Left ventricle myocardium inferior (tissue), 1 donor: ENCODE measurements at places on chromosomes 1 and 21. TPM values are rescaled to one million over a fixed set of nuclear protein-coding genes. Genes with fewer than 3 reads are reported as not detected.
A peak's percentile ranks its signal among the peaks of the same experiment; 100 is the strongest.

DNA sequence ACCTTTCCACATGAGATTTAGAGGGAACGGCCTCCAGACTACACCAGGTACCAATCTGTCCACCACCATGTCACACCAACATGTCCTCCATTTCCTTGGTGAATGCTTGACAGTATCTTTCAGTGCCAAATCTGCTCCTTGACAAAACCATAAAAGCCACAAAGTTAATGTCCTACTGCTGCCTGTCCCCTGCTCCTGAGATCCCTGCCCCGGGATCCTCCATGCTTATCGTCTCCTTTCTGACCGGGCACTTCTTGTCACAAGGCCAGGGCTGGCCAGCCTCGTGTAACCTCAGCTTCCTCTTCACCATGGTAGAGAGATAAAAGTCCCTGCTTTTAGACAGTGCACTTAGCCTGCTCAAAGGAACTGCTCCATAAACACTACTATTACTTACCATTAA is 136.2 kb downstream of the NAV1 start:
- DNase-seq = peak; percentile 67

- DNase-seq = no peak
Measured at GRCh38 chr1:59077466-59078069, 219.3 kb upstream of the FGGY start.

GRCh38 chr1:117871013-117871412 is 58.4 kb downstream of the GDAP2 start:
- DNase-seq = no peak

DNA sequence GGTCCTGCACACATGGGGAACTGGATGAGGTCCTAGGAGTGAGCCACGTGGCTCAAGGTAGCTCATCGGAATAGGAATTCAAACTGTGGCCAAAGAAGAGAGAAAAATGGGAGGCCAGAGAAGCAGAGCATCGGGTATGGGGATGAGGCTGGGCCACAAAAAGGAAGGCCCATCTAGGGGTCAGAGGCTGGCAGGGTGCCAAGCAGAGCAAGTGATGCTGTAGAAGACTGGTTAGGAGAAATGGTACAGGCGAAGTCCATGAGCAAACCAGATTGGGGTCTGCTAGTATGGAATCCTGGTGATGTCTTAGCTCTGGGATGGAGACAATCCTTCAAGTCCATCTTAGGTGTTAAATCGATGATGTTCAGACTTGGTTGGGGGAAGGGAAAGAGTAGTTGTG is 68.0 kb downstream of the TEX35 start:
- no peak for DNase-seq

GRCh38 chr21:41167348-41168342 is at the start of gene BACE2:
Gene BACE2, plus strand, starts transcription at chr21:41168160. Its CDS starts 104 bp downstream, at chr21:41168264.
- peak; percentile 85 for DNase-seq

DNA sequence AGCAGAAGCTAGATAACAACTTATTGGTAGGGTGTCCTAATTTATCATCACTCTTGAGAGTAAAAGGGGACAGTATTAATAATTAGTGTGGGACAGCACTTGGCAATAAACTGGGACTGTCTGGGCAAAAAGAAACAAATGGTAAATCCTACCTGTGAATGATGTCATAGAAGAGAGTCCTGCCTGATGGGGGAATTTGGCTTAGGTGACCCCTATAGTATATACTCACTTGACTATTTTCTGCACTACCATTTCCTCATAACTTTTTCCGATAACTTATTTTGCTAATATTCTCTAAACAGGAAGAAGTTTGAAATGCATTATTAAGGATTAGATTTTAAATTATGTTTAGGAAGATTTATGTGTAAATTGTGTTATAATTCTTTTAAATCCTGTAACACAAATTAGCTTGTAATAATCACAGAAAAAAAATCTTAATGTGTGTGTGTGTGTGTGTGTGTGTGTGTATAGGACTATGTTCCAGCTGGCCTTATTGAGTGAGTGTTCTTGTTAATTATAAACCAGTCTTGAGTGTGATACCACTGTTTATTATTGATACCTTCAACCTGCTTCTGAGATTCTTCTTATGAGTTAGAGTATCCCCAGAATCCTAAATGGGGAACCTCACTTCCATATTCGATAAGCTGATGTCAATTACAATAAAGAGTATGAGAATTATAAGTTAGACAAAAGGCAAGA is 144.2 kb upstream of the C1orf105 start:
- DNase-seq = no peak

DNA sequence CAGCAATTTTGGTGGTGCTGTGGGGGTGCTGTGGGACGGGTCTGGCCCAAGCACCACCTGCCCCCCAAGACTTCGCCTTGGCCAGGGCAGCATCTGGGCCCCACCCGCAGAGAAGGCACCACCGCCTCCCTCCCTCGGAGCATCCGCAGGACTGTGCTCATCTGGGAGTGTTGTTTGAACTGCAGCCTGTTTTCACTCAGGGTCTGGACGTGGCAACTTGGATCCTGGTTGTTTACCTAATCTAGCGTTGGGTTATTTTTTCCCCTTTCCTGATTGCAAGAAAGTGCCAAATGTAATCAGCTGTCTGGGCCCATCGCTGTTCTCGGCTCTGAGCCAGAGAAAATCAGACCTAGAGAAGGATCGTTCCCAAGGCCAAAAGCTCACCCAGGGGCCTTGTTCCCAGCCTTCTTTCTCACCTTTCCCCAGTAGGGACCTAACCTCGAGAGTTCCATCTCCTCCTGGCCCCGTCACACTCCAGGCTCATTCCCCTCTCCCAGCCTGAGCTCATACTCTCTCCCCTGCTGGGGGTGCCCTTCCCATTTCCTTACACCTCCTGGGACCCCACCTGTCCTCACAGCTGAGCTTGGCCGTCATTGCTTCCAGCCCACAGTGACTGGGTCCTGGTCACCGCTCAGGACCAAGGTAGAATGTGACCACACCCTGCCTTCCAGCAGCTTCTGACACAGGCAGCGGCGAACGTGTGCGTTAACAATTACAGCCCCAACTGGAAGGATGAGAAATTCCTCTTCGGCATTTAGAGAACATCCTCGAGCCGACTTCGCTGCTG is 72.0 kb upstream of the FAM20B start:
- no peak for DNase-seq

The RXFP4 gene
- total RNA-seq = not detected

The LCE1C gene
- not detected for total RNA-seq
